ENCODE measurements at places on chromosomes 12 and 14.

DNA sequence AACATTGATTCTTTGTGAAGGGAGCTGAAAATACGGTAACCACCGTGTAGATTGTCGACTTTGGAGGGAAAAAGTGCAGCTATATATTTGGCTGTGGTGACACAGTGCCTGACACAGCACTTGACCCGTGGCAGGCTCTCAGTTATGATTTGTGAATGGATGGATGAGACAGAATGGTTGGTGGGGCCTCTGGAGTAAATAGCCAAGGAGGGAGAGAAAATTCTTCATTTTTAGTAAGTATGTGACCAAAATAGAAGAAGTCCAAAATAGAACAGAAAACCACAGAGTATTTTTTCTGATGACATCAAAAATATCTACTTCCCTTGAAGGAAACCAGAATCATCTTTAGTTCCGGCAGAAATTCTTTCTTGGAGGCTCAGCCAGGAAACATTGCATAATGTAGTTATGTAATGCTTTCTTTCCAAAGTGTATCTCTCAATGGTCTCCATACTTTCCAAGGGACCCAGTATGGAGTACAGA, 82.0 kb upstream of the WSCD2 start:
- no peak overlapping the region for H3K27ac ChIP-seq
- DNase-seq = no peak
- H3K4me3 ChIP-seq = no peak overlapping the region
- H3K4me1 ChIP-seq = no peaks in the 10 kb centered on the region

DNA sequence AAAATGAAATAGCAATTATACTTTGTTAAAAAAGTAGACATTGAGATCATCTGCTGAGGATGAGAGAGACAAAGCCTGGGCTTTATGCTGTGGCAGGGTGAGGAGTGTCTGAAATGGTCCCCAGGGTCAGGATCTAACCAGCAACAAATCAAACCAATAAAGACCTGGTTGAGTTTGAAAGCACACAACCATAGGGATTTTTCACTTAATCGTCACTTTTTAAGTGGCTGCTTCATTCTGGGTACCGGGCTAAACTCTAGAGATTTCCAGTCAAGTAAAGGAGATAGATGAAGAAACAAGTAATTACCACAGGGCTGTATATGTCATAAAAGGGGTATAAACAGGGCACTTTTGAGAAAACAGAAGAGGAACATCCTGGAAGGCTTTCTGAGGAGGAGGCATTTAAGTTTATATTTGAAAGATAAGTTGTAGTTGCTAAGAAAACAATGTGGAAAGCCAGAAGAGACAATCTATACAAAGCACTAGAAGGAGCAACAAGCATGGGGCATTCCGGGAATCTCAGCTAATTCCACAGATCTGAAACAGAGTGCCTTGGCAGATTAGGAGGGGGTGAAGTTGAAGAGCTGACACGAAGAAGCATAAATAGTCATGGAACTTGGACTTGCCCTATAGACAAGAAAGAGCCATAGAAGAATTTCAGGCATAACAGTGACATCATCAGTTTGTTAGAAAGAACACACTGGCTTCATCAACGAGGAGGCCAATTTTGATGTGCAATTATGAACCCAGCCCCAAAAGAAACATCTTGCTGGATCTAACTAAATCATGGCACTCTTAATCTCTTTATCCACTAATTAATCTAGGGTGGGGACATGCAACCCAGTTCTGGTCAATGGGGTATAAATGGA, 46.9 kb upstream of the FRS2 start:
- no peaks in the 10 kb centered on the region for H3K27me3 ChIP-seq
- no peaks in the 10 kb centered on the region for H3K4me1 ChIP-seq
- H3K27ac ChIP-seq = no peak overlapping the region
- no peak overlapping the region for H3K4me3 ChIP-seq
- DNase-seq = no peak
- H3K36me3 ChIP-seq = no peaks in the 10 kb centered on the region

DNA sequence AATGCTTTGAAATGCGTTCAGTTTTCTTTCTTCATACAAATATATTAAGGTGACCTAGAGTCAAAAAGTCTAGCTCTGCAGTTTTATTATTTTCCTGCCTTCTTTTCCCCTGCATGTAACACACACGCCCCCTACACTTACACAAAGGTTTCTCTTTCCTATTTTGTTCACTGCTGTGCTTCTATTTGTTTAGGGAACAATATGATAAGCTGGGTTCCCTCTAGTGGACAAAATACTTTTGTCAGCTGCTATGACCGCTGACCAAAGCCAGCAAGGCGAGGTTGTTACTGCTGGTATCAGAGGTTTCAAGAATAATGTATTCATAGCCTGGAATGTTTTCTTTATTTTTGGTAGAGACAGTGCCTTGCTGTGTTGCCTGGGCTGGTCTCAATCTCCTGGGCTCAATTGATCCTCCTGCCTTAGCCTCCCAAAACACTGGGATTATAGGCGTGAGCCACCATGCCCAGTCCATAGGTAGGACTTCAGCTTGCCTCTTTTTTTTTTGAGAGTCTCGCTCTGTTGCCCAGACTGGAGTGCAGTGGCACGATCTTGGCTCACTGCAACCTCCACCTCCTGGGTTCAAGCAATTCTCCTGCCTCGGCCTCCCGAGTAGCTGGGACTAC, 33.4 kb downstream of the FNTB start:
- peaks cover 5% of the 10 kb centered on the region for H3K36me3 ChIP-seq
- no peak for DNase-seq
- H3K4me3 ChIP-seq = no peak overlapping the region
- no peak overlapping the region for H3K27ac ChIP-seq

GRCh38 chr14:92549105-92549858, 35.7 kb downstream of the RIN3 start:
- H3K27ac ChIP-seq = no peak overlapping the region
- no peaks in the 10 kb centered on the region for H3K27me3 ChIP-seq
- no peak overlapping the region for H3K4me3 ChIP-seq
- peaks cover 17% of the 10 kb centered on the region for H3K4me1 ChIP-seq

DNA sequence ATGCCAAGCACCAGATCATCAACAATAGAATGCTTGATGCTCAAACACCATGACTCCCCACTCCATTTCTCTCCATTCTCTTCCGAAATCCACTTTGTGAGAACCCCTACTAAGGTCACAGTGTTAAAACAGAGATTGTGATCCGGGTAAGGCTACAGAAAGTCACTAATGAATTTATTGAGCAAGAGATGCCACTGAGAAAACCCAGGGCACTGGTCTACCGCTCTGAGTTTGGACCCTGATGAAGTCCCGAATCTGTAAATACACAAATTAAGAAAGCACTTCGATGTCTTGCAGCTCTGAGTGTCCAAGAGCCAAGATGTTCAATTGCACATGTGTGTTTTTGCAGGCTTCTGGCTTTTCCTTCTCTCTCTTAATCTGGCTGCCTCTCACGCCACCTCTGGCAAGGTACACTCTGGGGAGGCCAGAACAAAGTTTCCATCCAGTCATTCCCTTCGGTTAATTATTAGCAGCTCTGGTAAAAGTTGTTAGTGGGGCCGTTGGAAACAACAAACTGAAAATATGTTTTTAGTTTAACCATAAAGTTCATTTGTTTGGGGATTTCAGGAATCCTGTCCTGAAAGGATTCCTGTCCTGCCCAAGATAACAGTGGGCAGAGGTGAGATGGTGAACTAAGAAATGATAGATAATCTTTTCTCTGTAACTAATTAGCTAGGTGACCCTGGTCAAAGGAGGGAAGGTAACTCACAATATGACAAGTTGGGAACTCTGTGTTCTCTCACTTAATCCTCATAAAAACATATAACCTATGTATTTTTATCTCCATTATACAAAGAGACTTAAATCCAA, 75.4 kb downstream of the BTG1 start:
- H3K4me1 ChIP-seq = peaks cover 6% of the 10 kb centered on the region
- no peak for DNase-seq
- H3K27ac ChIP-seq = no peak overlapping the region

DNA sequence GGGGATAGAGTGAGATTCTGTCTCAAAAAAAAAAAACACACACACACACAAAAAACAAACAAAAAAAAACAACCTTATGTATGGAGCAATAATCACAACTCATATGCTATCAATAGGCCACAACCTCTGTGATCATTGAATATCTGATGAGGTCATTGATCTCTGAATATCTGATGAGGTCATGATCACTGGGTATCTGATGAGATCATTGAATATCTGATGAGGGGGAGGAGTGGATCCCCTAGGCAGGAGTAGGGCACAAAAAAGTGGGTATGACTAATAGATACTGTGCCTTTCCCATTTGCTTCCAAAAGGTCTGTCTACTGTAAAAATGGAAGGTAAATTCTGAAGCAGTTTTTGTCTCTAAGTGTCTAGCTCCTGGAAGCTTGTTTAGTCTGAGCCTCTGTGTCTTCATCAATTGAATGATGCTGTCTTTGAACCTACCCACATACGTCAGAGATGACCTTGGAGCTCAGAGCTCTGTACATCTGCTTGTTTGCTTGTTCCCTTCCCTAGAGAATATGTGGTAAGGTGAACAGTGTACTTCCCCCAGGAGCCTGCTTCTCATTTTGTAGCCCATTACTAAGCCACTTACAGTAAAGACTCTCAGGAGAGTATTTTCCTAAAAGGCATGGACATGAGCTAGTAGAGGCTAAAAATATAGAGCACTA, 13.6 kb downstream of the PAH start:
- no peak for DNase-seq
- H3K27me3 ChIP-seq = no peaks in the 10 kb centered on the region
- H3K4me3 ChIP-seq = no peak overlapping the region
- no peaks in the 10 kb centered on the region for H3K36me3 ChIP-seq

DNA sequence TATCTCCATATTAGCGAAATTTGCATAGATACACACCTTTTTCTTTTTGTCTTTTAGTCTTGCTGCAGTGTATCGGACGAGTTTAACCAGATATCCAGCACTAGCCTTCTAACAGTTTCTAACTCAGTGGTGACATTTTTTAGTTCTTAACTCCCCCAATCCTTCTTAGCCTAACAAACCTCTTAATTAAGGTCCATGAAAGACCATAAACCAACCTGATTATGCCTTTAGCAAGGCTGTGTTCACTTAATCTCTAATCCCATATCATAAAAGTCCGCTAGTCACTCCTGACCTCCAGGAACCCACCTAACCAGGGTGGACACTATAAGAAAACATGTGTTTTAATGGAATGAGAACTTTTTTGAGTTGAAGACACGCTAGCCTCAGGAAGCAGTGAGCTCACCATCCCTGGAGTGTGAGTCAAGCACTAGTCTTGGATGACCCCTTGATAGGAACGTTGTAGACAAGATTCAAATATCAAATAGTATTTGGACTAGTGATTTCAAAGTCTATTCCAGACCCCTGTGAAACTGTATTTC, 9.5 kb downstream of the CDKN1B start:
- H3K4me3 ChIP-seq = peak overlapping the region; percentile 56
- H3K36me3 ChIP-seq = peaks cover 2% of the 10 kb centered on the region
- DNase-seq = no peak
- peaks cover 31% of the 10 kb centered on the region for H3K4me1 ChIP-seq
- no peaks in the 10 kb centered on the region for H3K27me3 ChIP-seq

Data from CD8-positive, alpha-beta memory T cell (primary cell).